ENCODE measurements at places on chromosomes 2 and 18.
A peak's percentile ranks its signal among the peaks of the same experiment; 100 is the strongest.

DNA sequence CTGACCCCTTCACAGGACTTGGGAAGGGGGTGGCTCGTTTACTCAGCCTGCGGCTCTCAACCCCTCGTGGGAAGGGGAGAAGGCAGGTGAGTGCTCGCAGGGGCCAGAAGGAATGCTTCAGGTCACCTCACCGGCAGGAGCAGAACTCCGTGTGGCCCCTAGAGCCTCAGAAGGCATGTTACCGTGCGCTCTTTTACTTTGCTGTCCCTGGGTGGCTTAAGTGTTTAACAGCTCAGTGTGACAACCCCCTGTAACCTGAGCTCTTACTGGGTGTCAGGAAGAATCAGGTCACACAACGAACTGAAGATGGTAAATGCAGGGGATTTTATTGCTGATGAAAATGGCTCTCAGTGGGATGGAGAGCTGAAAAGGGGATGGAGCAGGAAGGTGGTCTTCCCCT lies 1235.4 kb downstream of the LRP1B start:
- no peak for DNase-seq
- no peaks in the 10 kb centered on the region for H3K36me3 ChIP-seq
- H3K4me1 ChIP-seq = no peaks in the 10 kb centered on the region
- no peak overlapping the region for H3K27ac ChIP-seq

- H3K27ac ChIP-seq = no peak overlapping the region
- H3K4me3 ChIP-seq = no peak overlapping the region
- H3K27me3 ChIP-seq = no peaks in the 10 kb centered on the region
- DNase-seq = no peak
Observed at GRCh38 chr2:47569658-47570475, 166.9 kb downstream of the MSH2 start.

DNA sequence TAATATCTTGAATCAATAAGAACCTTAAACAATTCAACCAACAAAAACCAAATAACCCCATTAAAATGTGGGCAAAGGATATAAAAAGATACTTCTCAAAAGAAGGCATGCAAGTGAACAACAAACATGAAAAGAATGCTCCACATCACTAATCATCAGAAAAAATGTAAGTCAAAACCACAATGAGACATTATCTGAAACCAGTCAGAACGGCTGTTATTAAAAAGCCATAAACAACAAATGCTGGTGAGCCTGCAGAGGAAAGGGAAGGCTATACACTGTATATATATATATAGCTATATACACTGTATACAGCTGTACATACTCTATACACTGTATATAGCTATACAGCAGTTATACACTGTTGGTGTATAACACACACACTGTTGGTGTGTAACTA lies 47.8 kb upstream of the GALNT13 start:
- no peaks in the 10 kb centered on the region for H3K4me1 ChIP-seq
- no peaks in the 10 kb centered on the region for H3K36me3 ChIP-seq
- H3K27me3 ChIP-seq = no peaks in the 10 kb centered on the region
- DNase-seq = no peak

DNA sequence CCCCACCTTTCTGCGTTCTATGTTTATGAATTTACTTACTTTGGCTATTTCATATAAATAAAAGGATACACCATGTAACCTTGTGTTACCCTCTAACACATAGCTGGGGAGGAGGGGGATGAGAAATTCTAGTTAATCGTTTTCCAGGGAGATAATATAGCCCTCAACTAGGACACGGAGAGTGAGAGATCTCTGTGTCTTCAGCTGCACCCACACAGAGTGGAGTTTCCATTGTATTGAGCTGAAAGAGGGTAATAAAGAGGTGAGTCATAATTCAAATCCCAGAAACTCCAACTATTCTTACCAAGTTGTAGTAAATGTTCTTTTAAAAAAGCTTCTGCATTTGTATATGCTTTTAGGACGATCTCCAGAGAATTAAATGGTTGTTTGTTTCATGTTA lies 110.1 kb upstream of the SULT1C3 start:
- no peak overlapping the region for H3K27ac ChIP-seq
- no peaks in the 10 kb centered on the region for H3K36me3 ChIP-seq
- no peaks in the 10 kb centered on the region for H3K27me3 ChIP-seq
- no peak overlapping the region for H3K4me3 ChIP-seq

- no peak for DNase-seq
- H3K27ac ChIP-seq = no peak overlapping the region
- H3K36me3 ChIP-seq = no peaks in the 10 kb centered on the region
- no peak overlapping the region for H3K4me3 ChIP-seq
- H3K27me3 ChIP-seq = no peaks in the 10 kb centered on the region
Observed at GRCh38 chr2:140624200-140624599, 1506.6 kb downstream of the LRP1B start.

- no peaks in the 10 kb centered on the region for H3K27me3 ChIP-seq
- no peak overlapping the region for H3K27ac ChIP-seq
- peaks cover 4% of the 10 kb centered on the region for H3K36me3 ChIP-seq
- H3K4me3 ChIP-seq = no peak overlapping the region
- no peak for DNase-seq
Observed at GRCh38 chr18:9866627-9867026, 19.1 kb upstream of the TXNDC2 start.

DNA sequence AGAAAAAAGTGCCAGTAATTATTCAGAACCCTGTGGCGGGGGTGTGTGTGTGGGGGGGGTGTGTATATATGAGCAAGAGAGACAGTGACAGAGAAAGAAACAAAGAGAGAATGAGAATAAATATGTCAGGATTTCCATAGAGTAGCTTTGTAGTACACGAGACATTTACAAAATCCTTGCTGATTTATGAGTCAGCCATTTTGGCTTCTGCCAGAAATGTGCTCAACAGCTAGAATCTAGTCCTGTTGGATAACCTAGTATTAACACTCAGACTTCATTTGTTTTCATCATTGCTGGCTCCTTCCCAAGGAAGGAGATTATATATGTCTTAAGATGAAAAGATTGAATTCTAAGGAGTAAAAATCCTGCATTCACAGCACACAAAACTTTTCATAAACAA lies 140.5 kb upstream of the HNRNPA3 start:
- H3K27me3 ChIP-seq = no peaks in the 10 kb centered on the region
- H3K36me3 ChIP-seq = no peaks in the 10 kb centered on the region
- no peak overlapping the region for H3K4me3 ChIP-seq
- no peak overlapping the region for H3K27ac ChIP-seq
- DNase-seq = no peak
- H3K4me1 ChIP-seq = no peaks in the 10 kb centered on the region

DNA sequence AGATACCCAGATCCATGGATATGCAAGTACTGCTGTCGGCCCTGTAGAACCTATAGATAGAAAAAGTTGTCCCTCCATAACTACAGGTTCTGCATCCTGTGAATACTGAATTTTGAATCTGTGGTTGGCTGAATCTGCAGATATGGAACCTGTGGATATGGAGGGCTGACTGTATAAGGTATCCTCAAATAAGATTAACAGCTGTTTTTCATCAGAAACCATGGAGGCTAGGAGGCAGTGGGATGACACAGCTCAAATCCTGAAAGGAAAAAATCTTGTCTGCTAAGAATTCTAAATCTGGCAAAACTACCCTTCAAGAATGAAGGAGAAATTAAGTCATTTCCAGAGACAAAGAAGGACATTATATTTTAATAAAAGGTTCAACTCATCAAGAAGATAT lies 14.7 kb upstream of the ACAA2 start:
- no peaks in the 10 kb centered on the region for H3K36me3 ChIP-seq
- H3K27ac ChIP-seq = no peak overlapping the region
- no peak for DNase-seq
- no peaks in the 10 kb centered on the region for H3K27me3 ChIP-seq
- no peak overlapping the region for H3K4me3 ChIP-seq

DNA sequence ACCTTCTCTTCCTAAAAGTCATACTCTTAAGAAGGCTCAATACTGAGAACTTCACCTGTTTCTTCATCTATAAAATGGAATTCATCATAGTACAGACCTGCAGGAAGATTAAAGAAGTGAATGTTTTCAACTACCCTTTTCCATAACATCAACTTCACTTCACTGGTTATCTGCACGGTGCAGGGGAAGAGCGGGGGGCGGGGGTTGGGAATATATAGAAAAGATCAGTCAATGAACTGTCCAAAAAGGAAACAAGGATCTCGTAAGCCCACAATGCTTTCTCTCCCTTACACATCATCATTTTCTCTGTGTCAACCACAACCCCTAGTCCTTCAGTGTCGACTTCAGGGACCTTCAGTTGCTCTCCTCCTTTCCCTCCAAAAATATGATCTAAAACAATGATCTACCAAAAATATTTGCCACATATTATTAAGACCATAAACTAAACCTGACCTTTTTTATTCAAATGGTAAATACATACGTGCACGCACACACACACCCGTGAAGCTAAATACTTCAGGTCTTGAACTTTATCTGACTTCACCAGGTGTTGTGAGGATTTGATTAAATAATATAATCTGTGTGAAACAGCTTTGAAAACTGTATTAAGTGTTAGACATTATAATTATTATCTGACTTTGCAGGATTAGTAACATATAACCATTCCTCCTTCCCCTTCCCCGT lies 4.9 kb downstream of the MBOAT2 start:
- peaks cover 25% of the 10 kb centered on the region for H3K4me1 ChIP-seq
- no peaks in the 10 kb centered on the region for H3K27me3 ChIP-seq
- no peaks in the 10 kb centered on the region for H3K36me3 ChIP-seq
- H3K4me3 ChIP-seq = no peak overlapping the region
- no peak overlapping the region for H3K27ac ChIP-seq
- no peak for DNase-seq

GRCh38 chr2:60707750-60708371 lies 48.2 kb upstream of the PAPOLG start:
- DNase-seq = no peak
- H3K36me3 ChIP-seq = no peaks in the 10 kb centered on the region
- no peaks in the 10 kb centered on the region for H3K27me3 ChIP-seq
- no peak overlapping the region for H3K4me3 ChIP-seq

DNA sequence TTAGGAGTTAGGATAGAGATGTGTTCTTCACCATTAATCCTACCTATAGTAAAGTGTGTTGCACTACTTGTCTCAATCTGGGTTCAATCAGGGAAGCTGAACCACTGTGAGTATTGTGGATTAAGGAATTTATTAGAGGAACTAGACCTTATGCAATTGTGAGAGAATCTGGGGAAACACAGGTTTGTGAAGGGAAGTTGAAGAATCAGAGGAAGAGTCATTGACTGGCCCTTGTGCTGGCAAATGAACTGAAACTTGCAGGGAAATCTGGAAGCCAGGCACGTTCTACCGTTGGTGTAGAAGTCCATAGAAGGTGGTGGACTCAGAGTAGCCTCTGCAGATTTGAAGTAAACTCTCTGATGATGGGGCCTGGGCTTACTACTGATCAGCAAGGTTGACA lies 44.7 kb upstream of the HK2 start:
- H3K27me3 ChIP-seq = no peaks in the 10 kb centered on the region
- no peaks in the 10 kb centered on the region for H3K36me3 ChIP-seq
- no peak for DNase-seq
- H3K4me3 ChIP-seq = no peak overlapping the region
- H3K27ac ChIP-seq = no peak overlapping the region

DNA sequence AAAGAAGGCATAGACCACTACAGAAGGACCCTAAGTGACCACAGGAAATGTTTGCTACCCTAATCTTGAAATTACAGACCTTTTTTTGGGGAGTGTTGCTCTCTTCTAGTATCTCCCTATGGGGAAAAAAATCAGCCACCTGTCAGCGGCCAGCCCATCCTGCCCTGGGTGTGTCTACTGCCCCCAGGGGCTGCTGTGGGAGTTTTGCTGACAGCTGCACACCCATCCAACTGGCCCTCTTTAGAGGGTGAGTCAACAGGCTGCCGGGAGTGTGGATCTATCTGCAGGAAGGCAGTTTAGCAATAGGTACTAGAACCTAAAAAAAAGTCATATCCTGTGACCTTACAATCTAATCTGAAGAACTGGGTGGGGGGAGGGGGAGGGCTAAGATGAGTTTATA lies 796 bp upstream of the DYSF start:
- peaks cover 41% of the 10 kb centered on the region for H3K4me1 ChIP-seq
- no peak overlapping the region for H3K4me3 ChIP-seq
- H3K27ac ChIP-seq = no peak overlapping the region
- no peak for DNase-seq

DNA sequence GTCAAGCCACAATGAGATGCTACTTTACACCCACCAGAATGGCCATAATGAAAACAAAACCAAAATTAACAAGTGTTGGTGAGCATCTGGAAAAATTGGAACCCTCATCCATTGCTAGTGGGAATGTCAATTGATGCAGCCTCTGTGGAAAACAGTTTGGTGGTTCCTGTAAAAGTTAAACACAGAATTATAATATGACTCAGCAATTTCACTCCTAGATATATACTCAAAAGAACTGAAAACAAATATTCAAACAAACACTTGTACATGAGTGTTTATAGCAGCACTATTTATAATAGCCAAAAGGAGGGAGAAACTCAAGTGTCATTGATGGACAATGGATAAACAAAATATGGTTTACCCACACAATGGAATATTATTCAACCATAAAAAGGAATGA lies 43.0 kb downstream of the INO80C start:
- no peaks in the 10 kb centered on the region for H3K27me3 ChIP-seq
- no peak overlapping the region for H3K27ac ChIP-seq
- no peak overlapping the region for H3K4me3 ChIP-seq
- no peaks in the 10 kb centered on the region for H3K4me1 ChIP-seq
- DNase-seq = no peak

GRCh38 chr2:5175231-5175630 lies 517.0 kb upstream of the SOX11 start:
- H3K4me1 ChIP-seq = no peaks in the 10 kb centered on the region
- H3K4me3 ChIP-seq = no peak overlapping the region
- no peaks in the 10 kb centered on the region for H3K27me3 ChIP-seq
- no peak for DNase-seq

GRCh38 chr18:49018554-49019445 lies 68.0 kb upstream of the SMAD7 start:
- DNase-seq = no peak
- no peak overlapping the region for H3K4me3 ChIP-seq
- no peaks in the 10 kb centered on the region for H3K36me3 ChIP-seq
- H3K4me1 ChIP-seq = peaks cover 19% of the 10 kb centered on the region
- no peak overlapping the region for H3K27ac ChIP-seq

GRCh38 chr18:48728204-48728833 lies 189.5 kb downstream of the CTIF start:
- H3K36me3 ChIP-seq = no peaks in the 10 kb centered on the region
- H3K4me1 ChIP-seq = no peaks in the 10 kb centered on the region
- peak overlapping the region; percentile 43 for H3K27ac ChIP-seq
- H3K4me3 ChIP-seq = no peak overlapping the region
- no peaks in the 10 kb centered on the region for H3K27me3 ChIP-seq
- peak; percentile 62 for DNase-seq

- H3K4me1 ChIP-seq = peaks cover 64% of the 10 kb centered on the region
- H3K27ac ChIP-seq = no peak overlapping the region
- H3K36me3 ChIP-seq = no peaks in the 10 kb centered on the region
Observed at GRCh38 chr18:57438743-57439608, 3.8 kb downstream of the ONECUT2 start.

DNA sequence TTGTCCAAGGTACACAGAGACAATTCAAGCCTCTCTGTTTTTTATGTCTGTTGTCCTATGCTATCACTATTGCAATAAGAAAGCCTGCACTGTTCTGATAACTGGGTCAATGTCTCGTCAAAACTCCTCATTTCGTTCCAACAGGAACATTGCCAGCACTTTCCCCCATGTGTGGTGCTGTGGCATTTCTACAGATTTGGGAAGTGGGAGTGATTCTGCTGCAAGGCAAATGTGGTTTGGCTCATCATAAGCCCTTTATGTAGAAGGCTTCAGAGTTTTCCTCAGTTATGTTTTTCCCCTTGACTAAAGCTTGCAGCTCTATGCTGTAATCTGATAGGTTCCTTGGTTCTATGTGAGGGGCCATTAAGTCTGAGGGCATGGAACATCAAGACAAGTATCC lies 324.1 kb upstream of the TCF4 start:
- H3K4me3 ChIP-seq = no peak overlapping the region
- DNase-seq = no peak
- no peaks in the 10 kb centered on the region for H3K36me3 ChIP-seq
- H3K4me1 ChIP-seq = no peaks in the 10 kb centered on the region
